ENCODE measurements at places on chromosomes 11 and 22.

DNA sequence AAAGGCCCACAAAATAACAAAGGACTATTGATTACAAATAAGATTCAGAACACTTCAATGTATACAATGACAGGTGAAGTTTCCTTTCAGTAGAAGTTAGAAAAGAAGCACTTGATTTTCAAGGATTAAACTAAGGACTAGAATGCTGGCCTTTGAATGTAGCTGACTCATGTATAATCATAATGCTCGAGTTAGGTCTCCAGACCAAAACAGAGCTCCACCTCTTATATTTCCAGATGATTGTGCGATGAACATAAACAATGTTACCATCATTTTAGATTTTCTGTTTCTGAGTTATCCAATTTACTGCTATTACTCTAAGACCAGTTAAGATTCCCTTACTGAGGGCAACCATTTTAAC is 40.4 kb upstream of the RAPSN start:
- DNase-seq: no peak

DNA sequence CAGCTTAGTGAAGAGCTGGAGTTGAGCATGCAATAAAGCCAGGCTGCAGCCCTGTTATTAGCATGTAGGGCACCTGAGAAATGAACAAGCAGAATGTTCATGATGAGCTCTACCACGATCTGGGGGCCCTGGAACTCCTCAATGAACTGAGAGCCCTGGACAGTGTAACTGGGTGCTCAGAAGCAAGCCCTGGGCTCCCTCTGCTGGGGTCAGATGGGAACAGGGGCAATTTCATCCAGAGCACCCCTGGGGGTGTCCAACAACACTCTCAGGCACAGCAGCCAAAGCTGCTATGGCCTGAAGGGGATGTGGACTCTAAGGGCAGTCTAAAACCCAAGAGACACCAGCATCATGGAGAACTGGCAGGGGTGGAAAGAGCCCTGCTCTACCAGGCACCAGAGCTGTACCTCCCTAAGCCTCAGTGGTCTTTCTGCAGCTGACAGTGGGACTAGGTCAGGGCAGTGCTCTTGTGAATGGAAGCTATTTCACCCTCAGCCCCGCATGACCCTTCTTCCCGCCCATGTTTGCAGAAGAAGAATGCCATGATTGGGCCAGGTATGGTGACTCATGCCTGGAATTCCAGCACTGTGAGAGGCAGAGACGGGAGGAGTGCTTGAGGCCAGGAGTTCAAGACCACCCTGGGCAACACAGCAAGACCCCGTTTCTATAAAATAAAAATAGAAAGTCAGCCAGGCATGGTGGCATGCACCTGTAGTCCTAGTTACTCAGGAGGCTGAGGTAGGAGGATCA is 28.9 kb downstream of the THOC5 start:
- DNase-seq: peak; percentile 10

DNA sequence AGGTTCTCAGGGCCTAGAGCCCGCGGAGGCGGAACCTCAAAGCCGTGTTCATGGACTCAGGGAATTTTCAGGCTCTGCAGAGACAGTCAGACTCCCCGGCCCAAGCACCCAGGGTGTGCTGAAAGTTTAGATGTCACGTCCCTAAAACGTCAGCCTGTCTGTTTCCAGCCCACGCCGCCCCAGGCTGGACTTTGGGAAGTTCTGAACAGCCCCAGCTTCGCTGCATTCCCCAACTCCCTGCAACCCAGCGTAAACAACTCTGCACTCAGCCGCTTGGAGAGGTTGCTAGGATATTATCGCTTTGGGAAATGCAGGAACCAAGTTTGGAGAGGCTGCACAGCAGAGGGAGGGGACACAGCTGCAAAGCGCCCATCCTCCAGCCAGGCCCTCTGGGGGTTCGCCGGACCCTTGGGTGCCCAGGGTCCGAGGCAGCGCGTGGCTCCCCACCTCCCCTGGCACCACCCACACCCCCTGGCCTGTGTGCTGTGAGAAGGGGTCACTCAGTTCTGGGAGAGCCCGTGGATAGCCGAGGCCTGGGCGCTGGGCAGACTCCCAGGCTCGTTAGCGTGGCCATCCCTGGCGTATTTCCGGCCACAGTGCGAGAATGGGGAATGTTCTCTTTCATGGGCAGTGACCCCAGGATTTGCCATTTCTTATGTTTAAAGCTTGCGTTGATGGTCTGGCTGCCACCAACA is 120.5 kb upstream of the FGF3 start:
- DNase-seq: no peak

DNA sequence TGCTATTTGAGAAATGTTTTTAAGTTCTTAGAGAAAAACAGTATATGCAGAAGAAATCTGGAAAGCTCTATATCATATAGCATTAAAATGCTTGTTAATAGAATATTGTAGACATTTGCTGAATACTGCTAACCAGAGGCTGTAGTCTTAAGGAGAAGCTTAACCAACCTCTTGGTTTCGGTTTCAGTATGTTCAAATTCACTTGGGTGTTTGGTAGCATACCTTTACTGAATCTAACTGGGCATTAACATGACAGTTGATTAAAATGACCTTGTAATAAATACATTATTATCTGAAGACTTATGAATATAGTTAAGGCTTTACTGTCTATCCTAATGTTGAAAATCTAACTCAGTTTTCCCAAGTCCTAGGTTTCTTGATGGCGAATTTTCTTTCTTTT is 5.4 kb downstream of the PCF11 start:
- no peak for DNase-seq

DNA sequence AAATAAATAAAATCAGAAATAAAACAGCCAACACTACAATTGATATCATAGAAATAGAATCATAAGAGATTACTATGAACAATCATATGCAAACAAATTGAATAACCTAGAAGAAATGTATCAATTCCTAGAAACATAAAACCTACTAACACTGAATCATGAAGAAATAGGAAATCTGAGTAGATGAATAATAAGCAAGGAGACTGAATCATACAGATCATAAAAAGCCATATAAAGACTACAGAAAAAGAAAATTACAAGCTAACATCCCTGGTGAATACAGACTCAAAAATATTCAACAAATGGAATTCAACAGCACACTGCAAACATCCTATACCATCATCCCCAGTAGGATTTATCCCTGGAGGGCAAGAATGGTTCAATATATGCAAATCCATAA is 135.6 kb downstream of the SBF2 start:
- no peak for DNase-seq
